ENCODE measurements at places on chromosomes 13 and 19.

- no peak for DNase-seq
Observed at GRCh38 chr19:40813182-40813581, 14.2 kb downstream of the EGLN2 start.

- no peak for DNase-seq
Observed at GRCh38 chr19:5631567-5632240, 8.8 kb downstream of the SAFB start.

GRCh38 chr13:92573467-92574057 lies 653.0 kb upstream of the GPC6 start:
- no peak for DNase-seq

GRCh38 chr13:85974608-85975366 lies 175.6 kb upstream of the SLITRK6 start:
- DNase-seq, result no peak

DNA sequence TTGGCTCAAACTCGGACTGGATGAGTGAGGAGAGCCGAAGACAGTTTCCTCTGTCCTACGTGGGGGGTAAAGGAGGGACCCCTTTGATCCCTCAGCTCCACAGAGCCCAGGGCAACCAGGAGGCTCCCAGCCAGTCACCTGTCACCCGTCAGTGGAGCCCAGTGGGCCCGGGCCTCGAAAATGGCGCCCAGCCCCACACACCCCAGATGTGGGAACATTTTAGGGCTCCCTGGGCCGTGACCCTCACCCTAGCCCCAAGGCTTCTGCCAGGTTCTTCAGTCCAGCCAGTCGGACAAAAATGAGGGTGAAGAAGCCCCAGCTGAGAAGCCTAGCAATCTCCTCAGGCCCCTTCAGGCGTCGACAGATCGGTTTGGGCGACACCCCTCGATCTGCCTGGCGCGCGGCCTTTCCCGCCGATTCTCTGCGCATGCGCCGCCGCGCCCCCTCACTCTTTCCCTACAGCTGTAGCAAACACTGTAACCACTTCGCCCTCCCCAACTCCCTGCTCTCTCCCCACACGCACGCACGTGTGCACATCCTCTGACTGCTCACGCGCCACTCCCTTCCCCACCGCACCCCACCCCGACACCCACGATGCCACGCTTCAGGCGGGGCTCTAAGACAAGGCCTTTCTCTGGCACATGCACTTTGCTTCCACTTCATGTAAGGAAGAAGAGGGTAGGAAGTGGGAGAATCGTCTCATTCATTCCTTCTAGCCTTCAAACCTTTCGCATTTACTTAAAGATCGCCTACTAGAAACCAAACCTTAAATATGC lies at the start of gene SLC6A16:
TSS of gene SLC6A16 (minus strand) at position 391 of the 776 bp plus-strand sequence. CDS start 13,844 bp downstream, outside the sequence.
- DNase-seq, result no peak

DNA sequence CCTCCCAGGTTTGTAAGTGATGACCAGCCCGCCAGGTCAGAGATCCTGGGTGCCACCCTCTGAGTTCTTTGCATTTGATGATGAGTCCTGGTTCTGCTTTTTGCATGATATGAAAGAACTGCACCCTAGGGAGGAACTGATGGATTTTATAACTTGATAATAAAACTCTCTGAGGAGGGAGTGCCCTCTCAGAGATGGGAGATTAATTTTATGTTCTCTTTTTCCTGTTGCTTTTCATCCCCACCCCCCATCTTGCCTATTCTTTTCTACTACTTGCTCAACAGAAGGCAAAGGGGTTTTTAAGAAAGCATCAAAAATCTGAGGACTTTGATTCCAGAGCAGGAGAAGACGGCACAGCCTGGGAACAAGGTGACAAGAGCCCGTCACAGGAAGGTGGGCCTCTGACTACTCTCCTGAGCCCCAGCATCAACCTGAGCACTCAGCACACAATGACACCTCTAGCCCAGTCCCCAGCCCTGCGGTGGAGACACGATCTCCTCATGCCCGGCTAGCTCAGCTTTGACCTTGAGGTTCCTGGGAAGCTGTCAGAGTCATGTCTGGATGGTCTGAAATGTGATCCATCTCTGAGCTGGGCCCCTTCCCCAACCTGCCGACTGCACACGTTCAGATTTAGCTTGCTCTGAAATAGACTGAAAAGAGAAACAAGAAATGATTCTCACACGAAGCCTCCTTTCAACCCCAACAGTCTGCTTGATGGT lies 69.1 kb downstream of the SIAH3 start:
- no peak for DNase-seq

DNA sequence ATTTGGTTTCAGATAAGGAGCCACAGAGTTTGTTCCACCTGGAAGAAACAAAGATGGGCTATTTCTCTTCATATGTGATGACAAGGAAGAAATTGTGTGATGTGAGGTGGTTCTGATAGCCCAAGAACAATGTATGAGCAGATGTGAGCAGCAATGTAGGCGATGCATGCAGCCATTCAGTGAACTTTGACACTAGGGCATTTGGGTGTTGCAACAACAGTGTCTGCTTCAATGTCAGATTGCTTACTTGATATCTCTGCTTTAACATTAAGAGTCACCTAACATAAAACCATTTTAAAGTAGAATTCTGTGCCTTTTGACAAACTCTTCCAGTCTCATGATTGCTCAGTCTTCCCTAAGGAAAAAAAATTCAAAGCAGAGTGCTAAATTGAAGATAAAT lies 865.4 kb downstream of the SLITRK6 start:
- no peak for DNase-seq

GRCh38 chr13:45847554-45848224 lies 3.9 kb downstream of the SIAH3 start:
- DNase-seq, result no peak
